NCI-H2081 treated with DMSO at 0.1 percent for 48 hours (cell line): ENCODE measurements at places on chromosomes 1 and 21.

DNA sequence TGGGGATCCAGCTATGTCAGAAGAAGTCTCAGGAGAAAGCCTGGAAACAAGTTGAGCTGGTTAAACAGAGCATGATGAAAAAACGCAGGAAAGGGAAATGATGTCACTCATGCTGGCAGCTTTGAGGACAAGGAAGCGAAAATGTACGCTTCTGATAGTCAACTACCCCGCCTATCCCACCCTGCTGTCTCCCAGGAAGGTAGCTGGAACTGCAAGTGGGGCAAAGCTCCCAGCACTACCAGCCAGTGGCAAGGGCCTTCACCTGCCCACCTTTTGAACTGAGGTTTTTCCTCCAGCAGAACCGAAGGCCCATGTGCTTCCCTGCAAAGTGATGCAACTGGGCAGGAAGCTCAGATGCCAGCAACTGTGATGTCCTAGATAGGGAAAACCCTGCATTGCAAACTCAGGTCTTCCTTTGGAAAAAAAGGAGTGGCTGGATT, 6.3 kb upstream of the IL20 start:
- DNase-seq: no peak

DNA sequence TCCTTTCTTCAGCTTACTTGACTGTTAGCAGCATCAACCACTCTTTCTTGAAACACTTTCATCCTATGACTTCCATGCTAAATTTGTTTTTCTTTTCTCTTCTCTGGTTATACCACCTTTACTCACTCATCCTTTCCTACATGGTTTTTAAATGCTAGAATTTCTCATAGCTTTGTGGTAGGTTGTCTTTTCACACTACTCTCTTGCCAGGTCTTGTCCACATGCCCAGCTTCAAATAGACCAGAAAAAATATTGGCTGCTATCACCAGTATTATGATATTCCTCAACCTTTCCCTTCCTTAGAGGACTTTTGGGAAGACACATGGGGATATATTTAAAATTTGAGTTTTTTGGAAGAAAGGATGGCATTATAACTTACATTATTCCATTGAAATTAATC, 48.8 kb downstream of the PPP1R12B start:
- DNase-seq: no peak

- DNase-seq: no peak
Measured at GRCh38 chr1:160520582-160520981, 2.5 kb downstream of the SLAMF6 start.

GRCh38 chr1:114088392-114089299, 65.0 kb downstream of the SYT6 start:
- no peak for DNase-seq

DNA sequence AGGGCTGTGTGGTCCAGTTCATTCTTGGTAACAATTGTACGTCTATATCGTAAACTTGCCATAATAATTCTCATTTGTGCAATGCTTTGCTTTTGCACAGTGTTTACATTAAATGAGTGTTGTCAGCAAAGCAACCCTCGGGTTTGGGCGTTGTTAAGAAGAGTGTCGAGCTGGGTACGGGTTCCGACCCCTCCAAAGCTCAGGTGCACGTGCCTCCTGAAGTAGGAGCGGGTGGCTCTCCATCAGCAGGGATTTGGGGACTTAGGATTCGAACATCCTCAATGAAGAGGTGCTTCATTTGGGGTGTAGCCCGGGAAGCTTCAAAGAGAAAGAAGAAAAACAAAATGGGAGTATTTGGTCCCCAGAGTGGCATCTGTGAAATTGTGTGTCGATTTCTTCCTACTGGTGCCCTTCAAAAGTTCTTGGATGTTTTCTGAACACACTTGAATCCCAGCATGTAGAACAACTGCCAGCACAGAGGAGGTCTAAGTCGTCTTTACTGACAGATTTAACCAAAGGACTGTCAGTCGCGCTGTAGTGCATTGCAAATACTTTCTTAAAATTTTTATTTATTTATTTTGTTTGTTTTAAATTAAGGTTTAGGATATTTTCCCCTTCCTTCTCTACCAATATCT, 1.1 kb downstream of the TRIM58 start:
- no peak for DNase-seq

GRCh38 chr1:11753555-11754208, 8.3 kb upstream of the C1orf167 start:
- DNase-seq: no peak

DNA sequence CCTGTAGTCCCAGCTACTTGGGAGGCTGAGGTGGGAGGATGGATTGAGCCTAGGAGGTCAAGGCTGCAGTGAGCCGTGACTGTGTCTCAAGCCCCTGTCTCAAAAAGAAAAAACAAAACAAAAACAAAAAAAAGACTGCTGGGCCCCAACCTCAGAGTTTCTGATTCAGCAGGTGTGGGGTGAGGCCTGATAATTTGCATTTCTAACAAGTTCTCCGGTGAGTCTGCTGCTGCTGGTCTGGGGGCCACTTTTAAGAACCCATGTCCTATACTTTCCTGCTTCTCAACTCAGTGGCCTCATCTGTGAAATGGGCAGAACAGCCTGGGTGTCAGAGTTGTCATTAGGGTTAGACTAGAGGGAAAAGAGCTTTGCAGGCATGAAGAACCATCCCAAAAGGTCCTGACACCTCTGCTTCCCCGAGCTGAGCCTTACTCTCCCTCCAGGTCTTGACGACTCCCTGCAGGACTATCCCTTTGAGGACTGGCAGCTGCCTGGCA, 2.8 kb downstream of the CNKSR1 start:
- DNase-seq: no peak

DNA sequence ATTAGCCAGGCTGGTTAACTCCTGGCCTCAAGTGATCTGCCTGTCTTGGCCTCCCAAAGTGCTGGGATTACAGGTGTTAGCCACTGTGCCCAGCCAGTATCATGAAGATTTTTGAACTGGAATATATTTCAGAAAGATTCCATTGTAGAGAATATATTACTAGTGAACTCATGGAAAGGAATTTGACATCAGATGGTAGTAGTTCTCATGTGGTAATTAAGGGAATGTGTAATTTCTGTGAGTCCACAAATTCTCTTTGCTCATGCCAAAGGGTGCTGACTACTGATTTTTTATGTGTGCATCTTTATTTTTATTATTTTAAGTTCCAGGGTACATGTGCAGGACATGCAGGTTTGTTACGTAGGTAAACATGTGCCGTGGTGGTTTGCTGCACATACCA, 10.4 kb downstream of the DTL start:
- no peak for DNase-seq

GRCh38 chr1:41823471-41823870, 95.3 kb downstream of the HIVEP3 start:
- DNase-seq: no peak

DNA sequence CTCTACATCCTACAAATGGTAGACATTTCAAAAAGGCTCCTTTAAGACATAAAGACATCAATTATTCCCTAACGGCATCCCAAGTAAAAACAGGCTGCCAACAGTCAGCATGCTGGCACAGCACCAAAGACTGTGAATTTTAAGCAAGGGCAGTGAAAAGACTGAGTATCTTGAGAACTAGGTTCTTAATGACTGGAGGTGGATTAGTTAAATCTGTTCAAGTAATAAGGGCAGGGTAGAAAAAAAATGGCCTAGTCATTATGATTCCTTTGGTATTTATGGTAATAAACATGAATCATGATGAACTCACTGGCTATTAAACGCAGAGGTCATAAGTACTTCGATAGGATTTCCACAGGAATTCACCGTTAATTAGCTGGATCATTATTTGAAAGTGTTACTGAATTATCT, 75.2 kb downstream of the KIFAP3 start:
- no peak for DNase-seq

DNA sequence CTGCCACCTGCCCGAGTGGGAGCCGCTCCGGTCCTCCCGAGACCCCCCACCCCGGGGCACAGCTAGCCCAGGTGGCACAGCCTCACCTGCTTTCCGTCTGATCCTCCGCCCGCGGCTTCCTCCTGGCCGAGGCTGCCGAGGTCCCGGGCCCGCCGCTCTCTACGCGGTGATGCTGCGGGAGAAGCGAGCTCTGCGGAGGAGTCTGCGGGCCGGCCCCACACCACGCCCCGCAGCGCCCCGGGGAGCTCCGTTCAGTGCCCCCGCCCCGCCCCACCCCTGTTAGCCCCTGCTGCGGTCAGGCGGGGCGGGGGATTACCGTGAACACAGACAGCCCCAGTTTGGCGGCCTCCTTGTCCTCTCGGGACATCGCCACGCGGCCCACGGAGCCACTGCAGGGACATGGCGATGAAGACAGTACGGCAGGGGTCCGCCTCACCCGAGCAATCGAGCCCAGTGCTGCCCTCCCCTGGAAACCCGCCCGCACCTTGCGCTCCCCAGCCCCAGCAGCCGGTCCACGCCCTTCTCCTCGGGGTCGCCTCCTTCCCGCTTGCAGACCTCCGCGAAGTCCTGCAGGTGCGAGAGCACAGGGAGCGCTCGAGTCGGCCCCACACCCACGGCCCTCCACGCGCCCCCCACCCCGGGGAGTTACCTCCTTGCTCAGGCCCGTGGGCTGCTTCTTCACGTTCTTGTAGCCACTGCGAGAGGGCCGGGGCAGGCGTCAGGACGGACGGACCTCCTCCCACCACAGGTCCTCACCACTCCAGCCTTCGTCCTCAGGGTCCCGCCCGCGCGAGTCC, 933 bp downstream of the C1orf35 start:
- DNase-seq: no peak

- no peak for DNase-seq
Measured at GRCh38 chr1:59672851-59673572, 141.7 kb upstream of the HOOK1 start.

DNA sequence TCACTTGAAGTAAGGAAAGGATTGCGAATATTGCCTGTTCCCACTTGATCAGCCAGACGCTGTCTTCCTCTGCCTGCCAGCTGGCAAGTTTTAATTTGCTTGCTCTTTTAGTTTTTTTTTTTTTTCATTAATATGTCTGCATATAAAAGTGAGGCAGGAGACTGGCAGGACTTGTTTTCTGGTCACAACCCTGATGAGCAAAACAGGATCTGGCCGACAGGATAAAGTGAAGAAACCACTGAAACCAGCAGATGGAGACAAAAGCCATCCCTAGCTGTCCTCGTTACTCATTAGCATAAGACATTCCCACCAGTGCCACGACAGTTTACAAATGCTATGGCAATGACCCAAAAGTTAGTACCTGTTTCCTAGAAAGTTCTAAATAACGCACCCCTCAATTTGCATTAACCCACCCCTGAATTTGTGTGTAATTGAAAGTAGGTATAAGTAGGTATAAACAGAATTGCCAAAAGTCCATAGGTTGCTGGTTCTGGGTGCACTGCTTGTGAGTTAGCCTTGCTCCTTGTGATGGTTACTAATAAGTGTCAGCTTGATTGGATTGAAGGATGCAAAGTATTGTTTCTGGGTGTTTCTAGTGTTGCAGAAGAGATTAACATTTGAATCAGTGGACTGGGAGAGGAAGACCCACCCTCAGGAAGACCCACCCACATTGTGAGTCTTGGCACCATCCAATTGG, 60.8 kb downstream of the ZNF684 start:
- DNase-seq: no peak

DNA sequence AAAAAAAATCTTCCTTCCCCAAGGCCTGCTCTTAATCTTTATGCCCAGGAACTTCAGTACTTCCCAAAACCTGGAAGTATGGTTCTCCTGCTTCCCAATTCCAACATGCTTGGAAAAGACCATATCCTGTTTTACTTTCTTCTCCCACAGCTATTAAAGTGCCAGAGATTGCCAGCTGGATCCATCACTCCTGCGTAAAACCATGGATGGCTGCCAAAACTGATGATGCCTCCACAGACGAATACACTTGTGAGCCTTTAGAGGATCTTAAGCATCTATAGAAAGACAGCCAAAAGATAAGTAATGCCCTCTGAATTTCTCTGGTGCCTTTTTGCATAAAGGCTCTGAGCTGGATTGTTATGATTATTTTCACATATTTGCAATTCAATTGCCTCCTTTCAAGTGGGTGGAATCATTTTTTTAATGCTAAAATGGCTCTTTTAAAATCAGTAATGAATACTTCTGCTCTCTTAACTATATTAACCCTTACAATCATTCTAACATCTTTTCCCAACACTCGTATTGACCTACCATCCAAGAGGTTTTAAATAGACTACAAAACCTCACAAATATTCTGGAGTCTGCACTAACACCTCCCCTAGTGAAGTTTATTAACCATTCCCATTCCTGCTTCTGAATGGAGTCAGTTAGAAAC, 1807.8 kb downstream of the BRINP3 start:
- no peak for DNase-seq

DNA sequence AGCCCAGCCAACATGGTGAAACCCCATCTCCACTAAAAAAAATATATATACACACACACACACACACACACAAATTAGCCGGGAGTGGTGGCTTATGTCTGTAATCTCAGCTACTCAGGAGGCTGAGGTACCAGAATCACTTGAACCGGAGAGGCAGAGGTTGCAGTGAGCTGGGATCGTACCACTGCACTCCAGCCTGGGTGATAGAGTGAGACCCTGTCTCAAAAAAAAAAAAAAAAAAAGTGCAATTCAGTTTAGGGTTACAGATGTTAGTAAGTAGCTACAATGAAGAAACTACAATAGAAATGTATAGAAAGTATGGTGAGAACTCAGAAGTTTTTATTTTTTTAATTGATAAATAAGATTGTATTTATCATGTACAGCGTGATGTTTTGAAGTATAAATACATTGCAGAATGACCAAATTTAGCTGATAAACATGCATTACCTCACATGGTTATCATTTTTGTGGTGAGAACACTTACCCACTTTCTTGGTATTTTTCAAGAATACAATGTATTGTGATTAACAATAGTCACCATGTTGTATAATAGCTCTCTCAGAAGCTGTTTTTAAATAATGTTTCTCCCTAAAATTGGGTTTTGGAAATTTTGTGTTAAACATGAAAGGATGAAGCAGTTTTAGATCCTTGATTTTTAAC, 17.9 kb downstream of the KDM1A start:
- DNase-seq: no peak

- DNase-seq: no peak
Measured at GRCh38 chr1:183223467-183223866, 37.4 kb downstream of the LAMC2 start.

GRCh38 chr1:236734141-236734765, 48.0 kb downstream of the ACTN2 start:
- DNase-seq: no peak
